AG08395 (cell line): ENCODE measurements at places on chromosomes 3 and 15.

DNA sequence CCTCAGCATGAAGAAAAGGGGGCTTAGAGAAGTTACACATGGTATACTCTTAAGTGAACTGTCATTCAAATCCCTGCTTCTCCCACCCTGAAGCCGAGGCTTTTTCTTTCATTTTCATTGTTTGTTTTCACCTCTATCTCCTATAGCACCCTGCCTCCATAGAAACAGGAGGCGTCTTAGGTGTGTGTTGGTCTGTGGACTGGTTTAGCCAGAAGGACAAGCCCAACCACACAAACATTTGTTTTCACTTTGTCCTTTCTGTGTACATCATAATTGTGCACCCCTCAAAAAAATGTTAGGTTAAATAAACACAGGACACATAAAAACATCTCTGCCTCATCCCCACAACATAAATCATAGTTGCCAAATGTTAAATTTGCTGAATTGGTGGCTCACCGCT lies 73.3 kb upstream of the UBE2E2 start:
- peak; percentile 27 for DNase-seq

GRCh38 chr15:42159381-42160015 lies 3.1 kb upstream of the PLA2G4F start:
- DNase-seq = no peak

DNA sequence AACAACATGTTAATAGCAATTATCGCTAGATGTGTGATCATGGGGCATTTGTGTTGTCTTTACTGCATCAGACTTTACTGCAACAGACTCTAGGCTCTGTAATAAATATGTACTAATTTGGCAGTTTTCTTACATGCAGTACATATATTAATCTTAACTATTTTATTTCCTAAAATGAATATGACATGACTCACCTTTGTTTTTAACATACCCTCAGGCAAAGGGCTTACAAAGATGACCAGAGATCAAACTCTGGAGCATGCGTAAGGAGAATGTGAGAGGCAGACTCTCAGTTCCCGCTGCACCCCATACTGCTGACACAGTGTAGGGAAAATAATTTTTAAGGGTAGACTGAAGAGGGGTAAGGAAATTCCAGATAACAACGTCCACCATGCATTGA lies 7.2 kb upstream of the FAM174B start:
- no peak for DNase-seq

GRCh38 chr15:87777054-87777561 lies 479.4 kb downstream of the NTRK3 start:
- DNase-seq = peak; percentile 85

DNA sequence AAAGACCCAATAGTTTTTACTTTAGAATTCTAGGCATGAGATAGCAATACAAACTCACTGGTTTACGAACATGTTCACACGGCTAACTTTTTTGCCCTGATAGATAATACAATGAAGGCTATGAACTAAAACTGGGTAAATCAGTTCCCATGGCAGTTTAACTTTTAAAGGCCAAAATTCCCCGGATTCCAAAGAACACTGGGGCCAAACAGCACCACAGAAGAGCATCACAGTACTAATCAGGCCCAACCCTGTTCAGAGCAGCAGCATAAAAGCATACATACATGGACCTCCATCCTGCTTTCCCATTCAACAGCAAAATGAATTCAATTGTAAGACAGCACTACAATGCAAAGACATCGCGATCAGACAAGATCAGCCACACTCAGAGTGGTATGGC lies 540.3 kb upstream of the CCDC54 start:
- DNase-seq = no peak

GRCh38 chr15:96735632-96736240 lies 405.2 kb downstream of the NR2F2 start:
- DNase-seq = no peak

- no peak for DNase-seq
Measured at GRCh38 chr3:541062-541801, 344.7 kb downstream of the CHL1 start.

DNA sequence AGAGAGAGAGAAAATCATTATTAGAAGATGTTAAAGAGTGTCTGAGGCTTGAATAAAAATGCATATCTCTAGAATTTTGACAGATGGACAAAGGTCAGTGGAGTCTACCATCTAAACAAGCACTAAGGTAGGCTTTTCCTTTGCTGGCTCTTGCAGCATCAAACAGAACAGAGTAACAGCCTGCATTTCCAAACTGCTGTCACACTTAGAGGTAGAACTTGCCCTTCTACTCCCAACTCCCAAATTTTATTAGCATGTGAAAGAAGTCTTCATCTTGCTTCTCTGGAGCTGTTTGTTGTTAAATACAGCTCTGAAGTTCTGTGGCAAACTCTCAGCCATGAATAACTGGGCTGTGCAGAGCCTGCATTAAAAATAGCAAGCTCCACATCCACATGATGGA lies 4.1 kb upstream of the MB21D2 start:
- no peak for DNase-seq

- DNase-seq = no peak
Measured at GRCh38 chr3:172294223-172294806, 153.9 kb downstream of the GHSR start.

GRCh38 chr3:151477591-151478334 lies 16.9 kb upstream of the IGSF10 start:
- no peak for DNase-seq

- no peak for DNase-seq
Measured at GRCh38 chr3:171690281-171690680, 120.0 kb downstream of the PLD1 start.

GRCh38 chr3:197417911-197418618 lies 119.7 kb upstream of the DLG1 start:
- no peak for DNase-seq

GRCh38 chr3:193771011-193771652 lies 178.1 kb downstream of the OPA1 start:
- no peak for DNase-seq

DNA sequence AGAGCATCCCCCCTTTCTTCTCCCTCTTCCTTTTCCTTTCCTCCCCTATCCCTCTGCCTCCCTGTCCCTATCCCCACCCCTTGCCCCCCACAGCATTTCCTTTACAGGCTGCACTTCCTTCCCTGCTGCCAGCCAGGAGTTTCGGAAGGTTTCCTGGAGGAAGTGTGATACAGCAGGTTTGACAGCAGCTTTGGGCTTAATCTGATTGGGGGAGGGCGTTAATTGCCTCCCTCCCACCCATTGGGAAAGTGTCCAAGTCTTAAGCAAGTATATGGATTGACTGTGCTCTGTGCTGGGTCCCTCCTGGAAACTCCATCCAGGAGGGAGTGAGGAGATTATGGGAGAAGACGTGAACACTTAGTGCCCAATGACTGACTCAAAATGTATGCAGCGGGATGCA lies 1.8 kb downstream of the SCAMP5 start:
- no peak for DNase-seq

GRCh38 chr3:153442799-153443487 lies 280.9 kb downstream of the RAP2B start:
- no peak for DNase-seq

DNA sequence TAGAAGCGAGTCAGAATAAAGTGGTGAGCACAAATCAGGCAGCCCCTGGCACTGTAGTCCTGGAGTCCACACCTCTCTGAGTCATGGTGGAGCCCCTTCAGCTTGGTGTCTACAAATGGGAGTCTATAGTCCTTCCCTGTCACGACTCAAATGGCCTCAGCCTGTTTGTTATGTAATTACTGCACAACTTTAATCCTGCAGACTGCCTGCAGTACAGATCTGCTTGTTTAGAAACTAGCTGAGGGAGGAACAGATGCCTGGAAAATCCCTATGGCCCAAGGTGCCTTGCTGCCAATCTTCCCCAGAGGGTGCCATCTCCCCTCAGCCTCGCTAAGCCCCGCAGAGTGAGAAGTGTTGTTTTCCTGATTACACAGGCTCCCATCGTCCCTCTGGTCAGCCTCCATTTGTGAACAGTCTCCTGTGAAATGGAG lies 3.9 kb upstream of the CXCR6 start:
- no peak for DNase-seq

DNA sequence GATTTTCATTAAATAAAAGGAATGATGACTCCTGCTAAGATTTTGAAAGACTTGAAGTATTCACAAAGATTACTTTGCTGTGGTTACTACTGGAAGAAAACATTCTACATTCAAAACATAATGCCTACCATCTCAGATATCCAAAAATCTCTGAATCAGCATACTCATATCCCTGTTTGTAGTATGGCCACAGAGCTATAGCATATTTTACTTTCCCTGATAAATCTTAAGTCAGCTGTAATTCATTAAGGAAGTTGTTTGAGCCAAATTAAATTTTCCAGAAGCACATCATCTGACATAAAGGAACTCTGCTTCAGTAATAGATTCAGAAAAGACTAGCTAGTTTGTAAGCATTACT lies 942.0 kb downstream of the ROBO1 start:
- no peak for DNase-seq

GRCh38 chr3:22496641-22497040 lies 706.5 kb upstream of the UBE2E2 start:
- DNase-seq = peak; percentile 25

- DNase-seq = no peak
Measured at GRCh38 chr3:79175870-79176269, 591.9 kb downstream of the ROBO1 start.

DNA sequence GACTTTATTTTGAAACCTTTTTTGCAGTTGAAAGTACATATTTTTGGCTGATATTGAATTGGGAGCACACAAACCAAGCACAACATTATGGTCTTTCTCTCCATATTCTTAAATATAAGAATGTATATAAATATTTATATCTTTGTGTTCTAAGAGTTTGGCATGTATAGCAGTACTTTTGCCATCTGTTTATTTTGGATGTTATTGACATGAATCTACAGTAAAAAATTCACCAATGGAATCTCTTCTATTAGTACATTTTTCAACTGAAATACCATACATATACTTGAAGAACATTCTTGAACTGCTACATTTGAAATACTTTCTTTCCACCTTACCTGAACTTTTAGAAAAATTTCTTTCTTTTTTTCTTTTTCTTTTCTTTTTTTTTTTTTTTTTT lies 109.2 kb upstream of the STRIT1 start:
- no peak for DNase-seq

DNA sequence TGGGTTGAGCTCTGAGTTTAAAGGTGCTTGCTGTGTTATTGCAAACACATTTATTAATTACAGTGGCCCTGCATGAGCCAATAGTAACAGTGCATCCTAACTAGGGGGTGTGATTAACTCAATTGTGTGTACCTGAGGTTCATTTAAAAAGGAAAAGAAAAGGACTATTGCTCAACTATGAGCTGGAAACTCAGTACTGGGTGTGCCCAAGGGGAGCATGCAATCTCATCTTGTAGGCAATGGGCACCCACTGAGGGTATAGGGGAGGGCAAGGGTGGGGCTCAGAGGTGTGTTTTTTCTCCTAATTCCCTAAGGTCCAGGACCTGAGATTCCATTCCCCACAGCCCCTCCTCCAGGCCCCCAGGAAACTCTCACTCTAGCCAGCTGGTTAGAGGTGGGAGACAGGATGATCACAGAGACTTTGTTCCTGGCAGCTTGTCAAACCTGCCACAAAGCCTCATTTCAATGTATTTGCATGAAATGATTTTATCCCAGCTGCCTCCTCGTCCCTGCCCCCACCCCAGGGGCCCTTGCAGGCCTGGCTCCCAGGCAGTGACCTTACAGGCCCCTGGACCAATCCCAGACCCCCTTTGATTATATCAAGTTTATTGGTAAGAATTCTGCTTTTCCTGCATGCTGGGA lies 220.7 kb downstream of the TBC1D2B start:
- DNase-seq = no peak

GRCh38 chr3:35473956-35474355 lies 165.4 kb upstream of the ARPP21 start:
- DNase-seq = no peak

DNA sequence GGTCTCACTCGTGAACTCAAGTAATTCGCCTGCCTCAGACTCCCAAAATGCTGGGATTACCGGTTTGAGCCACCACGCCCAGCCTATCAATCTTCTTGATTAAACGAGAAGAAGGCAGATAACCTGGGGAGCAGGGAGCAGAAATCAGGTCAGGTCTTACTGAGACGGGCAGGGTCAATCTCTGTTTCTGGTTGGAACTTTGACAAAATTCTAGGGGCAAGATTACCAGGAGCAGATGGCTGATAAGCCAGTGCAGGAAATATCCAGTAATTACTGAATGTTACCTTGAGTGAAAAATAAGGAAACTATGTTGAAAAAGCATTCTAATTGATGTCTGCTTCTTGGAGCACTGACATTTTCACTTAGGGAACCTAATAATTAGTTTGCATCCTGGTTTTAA lies 24.4 kb upstream of the GOLM2 start:
- DNase-seq = no peak

DNA sequence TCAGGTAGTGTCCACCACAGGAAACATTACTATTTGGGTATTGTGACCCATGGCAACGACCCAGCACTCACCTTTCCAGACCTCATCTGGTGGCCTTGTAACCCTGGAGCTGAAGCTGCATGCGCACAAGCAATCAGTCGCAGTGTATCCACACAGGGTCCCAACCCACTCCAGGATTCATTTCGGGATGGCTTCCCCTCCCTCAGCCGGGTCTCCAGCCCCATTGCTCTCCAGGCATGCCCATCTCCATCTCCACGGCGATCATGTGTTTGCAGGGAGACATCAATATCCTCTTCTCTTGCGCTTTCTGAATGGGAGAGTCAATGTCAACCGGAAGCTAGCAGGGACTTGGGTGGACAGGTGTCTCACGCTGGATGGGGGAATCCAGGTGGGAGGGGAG lies 35.2 kb downstream of the GOLGA6L2 start:
- DNase-seq = no peak

DNA sequence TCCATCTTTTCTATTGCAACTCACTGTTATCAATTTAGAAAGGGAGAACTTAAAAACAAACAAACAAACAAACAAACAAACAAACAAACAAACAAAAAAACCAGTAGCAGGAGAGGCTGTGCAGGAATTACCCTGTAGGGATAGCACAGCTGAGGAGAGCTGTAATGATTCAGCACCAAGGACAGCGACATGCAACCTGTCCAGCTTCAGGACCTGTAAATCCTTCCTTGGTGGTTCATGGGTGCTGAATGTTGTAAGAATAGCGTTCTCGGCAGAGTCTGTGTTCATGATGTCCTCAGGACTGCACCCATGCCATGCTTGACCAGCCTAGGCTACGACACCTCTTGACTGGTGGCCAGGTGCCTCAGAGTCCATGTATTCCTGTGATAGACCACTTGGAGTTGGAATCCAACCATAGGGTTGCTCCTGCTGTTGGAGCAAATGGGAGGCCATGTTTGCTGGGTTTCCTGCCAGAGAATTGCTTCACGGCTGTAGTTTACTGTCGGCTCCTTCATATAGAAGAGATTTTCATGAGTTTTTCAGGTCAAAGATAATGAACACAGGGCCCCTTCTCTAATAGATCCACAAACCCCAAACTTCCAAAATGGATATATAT lies 65.9 kb downstream of the CACNA2D3 start:
- DNase-seq = peak; percentile 37

- no peak for DNase-seq
Measured at GRCh38 chr3:13772885-13773745, 106.8 kb downstream of the WNT7A start.

DNA sequence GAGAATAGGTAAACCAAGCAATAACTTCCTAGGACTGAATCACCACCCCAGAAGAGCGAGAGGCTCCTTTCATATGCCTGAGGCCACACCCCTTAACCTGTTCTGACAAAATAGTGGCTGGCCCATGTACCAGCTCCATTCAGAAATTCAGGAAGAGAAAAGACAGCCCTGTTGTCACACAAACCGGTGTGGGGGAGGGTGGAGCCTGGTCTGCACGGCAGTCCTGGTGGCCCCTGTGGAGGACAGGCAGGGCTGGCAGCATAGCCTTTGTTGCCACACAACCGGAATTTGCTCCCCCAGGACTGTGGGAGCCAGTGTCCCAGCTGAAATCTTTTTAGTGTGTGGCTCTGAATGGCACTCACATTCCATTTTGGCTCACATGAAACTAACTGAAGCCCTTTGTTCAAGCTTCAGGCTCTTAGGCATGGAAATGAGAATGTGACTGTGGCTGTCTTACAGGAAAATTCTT lies 23.8 kb downstream of the RLBP1 start:
- no peak for DNase-seq
